Left lobe of liver (tissue), 2 donors: ENCODE measurements at places on chromosomes 1 and 21. TPM values are rescaled to one million over a fixed set of nuclear protein-coding genes. Genes with fewer than 3 reads are reported as not detected.

BTBD19 gene
- total RNA-seq: 7.8 TPM

MMEL1 gene
- total RNA-seq: not detected

KCNH1 gene
- 0.08 TPM for total RNA-seq

CD2 gene
- total RNA-seq: 0.43 TPM

CELF3 gene
- not detected for total RNA-seq

KLF17 gene
- total RNA-seq: not detected

REG4 gene
- total RNA-seq: not detected

PGLYRP4 gene
- not detected for total RNA-seq

RIMS3 gene
- total RNA-seq: 1.0 TPM

FAM229A gene
- 10.0 TPM for total RNA-seq

HAO2 gene
- total RNA-seq: 206 TPM

S100A7 gene
- total RNA-seq: not detected

TIE1 gene
- 8.5 TPM for total RNA-seq

GBP3 gene
- total RNA-seq: 4.3 TPM

DPH5 gene
- 18.4 TPM for total RNA-seq

KRTAP13-1 gene
- not detected for total RNA-seq

FHAD1 gene
- not detected for total RNA-seq

FYB2 gene
- 19.4 TPM for total RNA-seq

DPYD gene
- total RNA-seq: 43.3 TPM

CELA3B gene
- 7.4 TPM for total RNA-seq
